ENCODE measurements at places on chromosomes 2 and 18.

DNA sequence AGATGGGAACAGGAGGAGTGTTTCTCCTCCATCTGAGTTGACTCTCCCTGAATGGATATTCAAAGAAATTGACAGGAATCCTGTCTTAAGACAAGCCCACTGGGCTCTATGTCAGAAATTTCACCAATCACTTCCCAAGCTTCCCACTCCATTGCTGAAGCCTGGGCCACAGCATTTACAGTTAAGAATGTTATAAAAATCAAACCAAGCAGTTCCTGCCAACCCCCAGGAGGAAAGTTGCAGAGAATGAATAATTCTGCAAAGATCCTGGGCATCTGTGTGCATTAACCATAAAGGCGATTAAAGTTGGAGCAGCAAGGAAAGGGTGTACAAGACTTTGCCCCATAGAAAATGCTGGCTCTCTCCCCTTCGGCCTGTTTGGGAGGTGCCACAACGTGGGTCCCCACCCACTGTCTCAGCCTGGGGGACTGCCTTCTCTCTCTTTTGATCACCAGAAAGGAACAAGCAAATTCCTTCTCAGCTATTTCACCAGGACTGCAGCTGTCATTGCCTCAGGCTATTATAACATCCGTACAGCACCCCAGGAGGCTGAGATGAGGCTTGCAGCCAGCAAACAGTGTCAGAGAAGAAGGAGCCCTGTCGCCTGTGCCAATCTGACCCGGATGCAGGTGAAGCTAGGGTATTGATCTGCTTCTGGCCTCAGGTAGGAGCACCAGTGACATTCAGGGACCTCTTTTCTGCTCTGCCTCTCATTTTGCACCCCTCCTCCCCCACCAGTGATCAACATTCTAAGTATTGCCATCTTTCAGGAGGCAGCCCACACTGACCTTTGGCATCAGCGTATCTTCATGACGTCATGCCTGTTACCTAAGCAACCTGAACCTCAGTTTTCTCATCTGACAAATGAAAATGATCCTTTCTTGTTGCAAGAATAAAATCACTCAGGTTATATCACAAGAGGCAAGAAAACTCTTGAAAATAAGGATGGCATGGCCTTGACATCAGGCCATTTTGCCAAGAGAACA lies 219.0 kb downstream of the SH3BP4 start:
- DNase-seq = no peak

- no peak for DNase-seq
Observed at GRCh38 chr2:9982248-9982647, 30.8 kb downstream of the GRHL1 start.

DNA sequence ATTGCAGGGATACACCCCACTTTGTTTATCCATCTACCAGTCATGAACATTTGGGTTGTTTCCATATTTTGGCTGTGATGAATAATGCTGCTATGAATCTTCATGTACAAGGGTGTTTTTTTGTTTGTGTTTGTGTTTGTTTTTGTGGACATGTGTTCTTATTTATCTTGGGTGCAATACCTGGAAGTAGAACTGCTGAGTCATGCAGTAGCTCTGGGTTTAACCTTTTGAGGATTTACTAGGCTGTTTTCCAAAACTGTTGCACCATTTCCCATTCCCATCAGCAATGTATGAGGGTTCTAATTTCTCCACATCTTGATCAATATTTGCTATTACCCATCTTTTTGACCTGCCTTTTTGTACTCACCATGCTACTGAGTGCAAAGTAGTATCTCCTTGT lies 140.0 kb upstream of the CYP1B1 start:
- DNase-seq = no peak

DNA sequence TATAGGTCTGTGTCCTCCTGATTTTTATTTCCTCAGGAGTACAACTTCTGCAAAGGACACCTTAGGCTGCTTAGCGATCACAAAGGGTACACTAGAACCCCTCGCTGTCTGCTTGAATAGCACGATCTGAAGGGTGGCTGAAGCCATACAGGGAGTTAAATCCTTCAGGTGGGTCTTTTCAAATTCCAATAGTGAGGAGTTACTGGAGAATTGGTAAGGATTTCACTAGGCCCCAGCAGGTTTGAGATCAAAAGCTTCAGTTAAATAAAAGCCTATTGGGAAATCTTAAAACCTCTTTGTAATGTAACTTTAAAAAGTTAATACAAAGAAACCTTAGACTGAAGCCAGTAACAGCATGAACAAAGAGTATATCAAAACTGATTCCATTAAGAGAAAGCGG lies 613.1 kb downstream of the ZEB2 start:
- DNase-seq = no peak

GRCh38 chr2:118845522-118846441 lies 1.7 kb downstream of the EN1 start:
- DNase-seq = no peak

DNA sequence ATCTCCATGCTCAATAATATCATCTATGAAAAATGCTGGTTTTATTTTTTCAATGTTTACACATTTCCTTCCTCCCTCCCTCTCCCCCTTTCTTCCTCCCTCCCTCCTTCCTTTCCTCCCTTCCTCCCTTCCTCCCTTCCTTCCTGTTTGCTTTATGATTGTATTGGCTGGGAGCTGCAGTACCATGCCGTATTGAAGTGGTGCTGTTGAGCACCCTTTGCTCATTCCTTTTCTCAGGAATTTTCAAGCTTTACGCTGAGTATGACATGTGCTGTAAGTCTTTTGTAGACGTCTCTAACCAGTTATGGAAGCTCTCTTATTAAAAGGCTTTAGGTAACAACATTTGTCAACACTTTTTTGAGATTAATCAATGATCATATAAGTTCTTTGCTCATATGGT lies 100.4 kb downstream of the SNTG2 start:
- DNase-seq = no peak

GRCh38 chr2:156340804-156341451 lies 8.4 kb upstream of the NR4A2 start:
- no peak for DNase-seq

GRCh38 chr2:213225866-213226265 lies 58.4 kb upstream of the SPAG16 start:
- no peak for DNase-seq

DNA sequence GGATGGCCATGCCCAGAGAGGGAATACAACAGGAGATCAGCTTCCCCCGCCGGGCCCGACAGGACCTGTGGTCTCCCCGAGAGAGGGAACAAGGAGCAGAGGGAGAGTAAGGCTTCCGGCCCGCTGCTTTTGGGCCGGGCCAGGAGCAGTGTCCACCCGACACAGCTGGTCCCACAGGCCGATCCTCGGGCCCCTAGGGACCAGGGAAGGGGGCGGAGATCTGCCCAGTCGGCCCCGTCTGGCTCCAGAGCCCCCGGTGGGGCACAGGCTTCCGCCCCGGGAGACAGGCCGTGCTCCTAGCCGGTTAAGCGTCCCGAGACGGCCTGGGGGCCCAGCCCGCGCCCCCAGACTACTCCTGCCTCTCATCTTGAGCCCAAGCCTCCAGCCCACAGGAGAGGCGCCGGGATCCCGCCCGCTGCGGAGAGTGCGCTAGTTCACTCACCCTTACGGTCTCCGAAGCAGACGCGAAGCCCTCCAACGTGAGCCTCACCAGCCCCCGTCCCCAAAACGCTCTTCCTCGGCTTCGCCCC lies at the start of gene MCFD2:
TSS of gene MCFD2 (minus strand) at position 526 of the 530 bp plus-strand sequence. CDS start 6,635 bp downstream, outside the sequence.
- DNase-seq = peak; percentile 74

GRCh38 chr2:95382192-95382591 lies 20.3 kb upstream of the FAHD2A start:
- DNase-seq = no peak

DNA sequence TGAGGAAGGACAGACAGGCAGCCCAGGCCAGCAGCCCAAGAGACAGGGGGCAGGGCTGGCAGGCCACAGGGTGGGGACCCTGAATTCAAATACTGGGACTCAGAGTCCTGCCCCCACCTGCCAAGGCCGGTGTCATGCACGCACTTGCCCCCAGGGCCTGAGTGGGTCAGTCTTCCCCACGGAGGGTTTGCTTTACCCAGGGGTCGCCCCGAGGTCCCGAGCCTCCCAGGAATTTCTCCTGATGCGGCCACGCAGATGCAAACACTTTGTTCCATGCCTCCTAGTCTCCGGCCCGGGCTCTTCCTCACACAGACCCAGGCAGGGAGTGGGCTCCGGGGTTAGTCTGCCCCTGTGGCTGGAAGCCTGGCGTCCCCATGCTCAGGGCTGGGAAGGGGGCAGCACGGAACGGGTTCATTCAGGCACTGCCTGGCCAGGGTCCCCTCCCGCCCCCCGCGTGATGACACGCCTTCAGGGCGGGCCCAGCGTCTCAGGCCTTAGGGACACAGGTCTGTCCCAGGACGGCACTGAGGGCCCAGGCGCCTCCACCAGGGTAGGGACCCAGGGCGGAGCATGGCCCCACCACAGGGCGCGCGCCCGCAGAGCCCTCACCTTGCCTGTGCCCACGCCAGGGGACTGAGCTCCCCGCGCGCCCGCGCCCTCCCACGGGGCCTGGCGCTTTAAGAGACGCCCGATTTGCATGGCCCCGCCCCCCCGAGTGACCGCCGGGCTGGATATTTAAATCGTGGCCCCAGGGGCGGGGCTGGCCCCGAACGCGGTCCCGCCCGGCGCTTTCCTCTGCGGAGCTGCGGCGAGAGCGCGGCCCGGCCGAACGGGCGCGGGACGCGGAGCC lies at the start of gene SNED1:
TSS of gene SNED1 (plus strand) at position 763 of the 850 bp plus-strand sequence. CDS start 220 bp downstream, outside the sequence.
- DNase-seq = peak; percentile 85

DNA sequence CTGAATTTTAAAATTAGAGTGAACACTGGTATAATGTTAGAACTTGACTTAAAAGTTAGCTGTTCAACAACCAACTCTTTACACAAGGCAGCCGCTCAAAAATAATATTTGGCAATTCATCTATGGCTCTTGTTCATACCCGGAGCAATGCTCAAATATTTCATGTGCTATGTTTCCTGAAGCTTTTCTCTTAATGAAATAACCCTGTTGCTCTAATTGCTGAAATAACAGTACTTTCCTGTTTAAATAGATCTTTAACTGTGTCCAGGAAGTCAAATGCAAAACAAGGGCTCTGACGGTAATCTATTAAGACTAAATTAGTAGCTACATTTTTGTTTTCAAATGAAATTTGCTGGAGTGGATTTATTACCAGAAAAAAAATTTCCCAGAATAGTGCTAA lies 33.7 kb downstream of the RFTN2 start:
- DNase-seq = no peak

DNA sequence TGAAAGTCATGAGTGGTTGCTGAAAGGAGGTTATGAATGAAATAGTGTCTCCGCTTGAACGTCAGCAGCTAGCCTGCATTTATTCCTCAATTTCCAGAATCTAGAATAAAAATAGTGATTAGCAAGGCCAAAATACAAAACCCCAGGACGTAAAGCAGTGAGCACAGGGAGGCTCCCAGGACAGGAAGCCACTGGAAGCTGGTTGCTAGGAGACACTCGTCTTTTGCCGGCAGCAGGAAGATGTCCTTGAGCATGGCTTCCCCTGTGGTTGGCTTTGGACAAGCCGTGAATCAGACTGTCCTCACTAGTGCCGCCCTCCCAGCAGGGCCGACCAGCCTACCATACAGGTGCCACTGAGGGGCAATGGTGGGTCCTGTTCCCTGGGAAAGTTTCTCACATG lies 374.4 kb downstream of the MTX2 start:
- DNase-seq = no peak

DNA sequence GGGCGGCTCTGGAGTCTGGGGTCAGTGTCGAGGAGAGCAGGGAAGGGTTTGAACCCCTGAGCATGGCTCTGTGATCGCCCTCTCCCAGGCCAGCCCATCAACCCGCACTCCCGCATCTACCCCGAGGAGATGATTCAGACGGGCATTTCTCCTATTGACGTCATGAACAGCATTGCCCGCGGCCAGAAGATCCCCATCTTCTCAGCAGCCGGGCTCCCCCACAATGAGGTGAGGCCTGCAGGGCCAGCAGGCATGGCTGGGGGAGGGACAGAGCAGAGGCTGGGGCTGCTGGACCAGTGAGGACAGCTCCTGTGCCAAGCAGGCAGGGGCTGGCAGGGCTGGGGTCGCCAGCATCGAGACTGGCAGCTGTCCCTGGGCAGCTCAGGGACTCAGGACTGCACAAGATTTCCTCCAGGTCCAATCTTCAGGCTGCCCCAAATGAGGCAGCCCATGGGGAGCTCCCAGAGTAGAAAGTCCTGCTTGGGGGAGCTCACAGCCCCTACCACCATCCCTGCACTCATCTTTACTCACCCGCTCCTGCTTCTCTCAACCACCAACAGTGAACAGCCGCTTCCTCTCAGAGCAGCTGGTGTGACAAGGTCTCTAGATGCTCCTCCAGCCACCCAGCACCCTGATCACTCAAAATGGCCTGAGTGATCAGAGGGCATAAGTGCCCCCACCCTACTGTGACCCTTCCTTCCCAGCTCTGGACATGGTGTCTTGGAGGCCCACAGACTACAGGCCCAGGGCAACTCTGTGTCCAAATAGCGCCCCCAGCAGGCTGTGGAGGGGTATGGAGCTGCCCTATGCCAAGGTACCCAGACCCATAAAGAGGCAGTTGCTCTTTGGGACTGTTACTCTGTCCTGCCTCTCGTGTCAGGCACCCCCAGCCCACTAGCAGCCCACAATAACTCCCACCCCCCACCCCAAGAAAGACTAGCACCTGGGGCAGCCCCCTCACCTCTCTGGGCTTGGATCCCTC lies 18.3 kb upstream of the ANKRD53 start:
- DNase-seq = peak; percentile 45

Data from type B pancreatic cell (in vitro differentiated cells).